A549 treated with AZD2906 at 1 μM for 4 hours (cell line): ENCODE measurements at places on chromosomes 3 and 15. TPM values are rescaled to one million over a fixed set of nuclear protein-coding genes. Genes with fewer than 3 reads are reported as not detected.

Gene ACKR2
- 0.09 to 0.13 TPM (median 0.10 TPM) in 3 of 5 replicates, not detected in the others for total RNA-seq

Gene NKIRAS1
- total RNA-seq = 10.9 to 13.3 TPM (median 11.9 TPM) in 5 replicates

Gene ADAMTS7
- 5.8 to 9.9 TPM (median 8.8 TPM) in 5 replicates for total RNA-seq

Gene SLC7A14
- total RNA-seq = not detected in 5 replicates

Gene CPA3
- total RNA-seq = not detected in 5 replicates

Gene TPRG1
- total RNA-seq = 0.18 to 0.33 TPM (median 0.28 TPM) in 5 replicates

Gene INO80
- total RNA-seq = 12.8 to 15.8 TPM (median 13.5 TPM) in 5 replicates

Gene CELF6
- total RNA-seq = 0.14 to 0.23 TPM (median 0.16 TPM) in 5 replicates

Gene CRABP1
- total RNA-seq = 0.98 to 2.4 TPM (median 1.8 TPM) in 5 replicates

Gene KLF15
- total RNA-seq = 1.4 to 1.9 TPM (median 1.6 TPM) in 5 replicates
